ENCODE measurements at places on chromosomes 1 and 21.

GRCh38 chr1:46613661-46614603, 2.7 kb downstream of the MOB3C start:
- peak; percentile 77 for DNase-seq

DNA sequence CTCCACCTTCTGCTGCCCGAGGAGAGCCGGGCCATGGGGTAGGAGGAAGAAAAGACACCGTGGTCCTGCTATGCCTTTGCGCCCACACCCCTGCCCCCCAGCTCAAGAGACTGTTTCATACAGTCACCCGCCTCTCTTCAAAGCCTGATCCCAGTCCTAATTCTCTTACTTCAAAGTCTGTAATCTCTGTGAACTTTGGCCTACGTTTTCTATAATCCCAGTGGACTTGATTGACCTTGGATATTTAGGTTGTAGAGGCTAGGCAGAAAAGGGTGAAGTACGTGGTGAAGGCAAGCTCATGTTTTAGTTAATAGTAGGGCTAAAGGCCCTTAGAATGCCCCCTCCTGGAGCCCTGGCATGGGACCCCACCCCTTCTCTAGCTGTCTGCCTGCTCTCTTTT, 28.4 kb downstream of the VPS13D start:
- DNase-seq = no peak

DNA sequence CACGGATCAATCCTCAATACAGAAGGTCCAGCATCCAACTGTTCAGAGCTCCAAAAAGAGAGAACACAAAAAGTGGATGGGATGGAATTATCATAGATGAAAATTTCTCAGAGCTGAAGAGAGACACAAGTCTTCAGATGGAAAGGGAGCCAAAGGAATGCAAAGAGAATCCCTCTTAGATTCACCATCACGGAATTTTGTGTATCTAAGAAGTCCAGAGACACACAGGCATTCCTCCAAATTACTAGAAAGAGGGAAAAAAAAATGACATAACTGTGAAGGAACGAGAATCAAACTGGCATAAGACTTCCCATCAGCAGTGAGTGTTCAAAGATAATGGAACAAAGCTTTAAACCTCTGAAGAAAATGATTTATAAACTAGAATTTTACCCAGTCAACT, 101.2 kb downstream of the ZSCAN20 start:
- no peak for DNase-seq

- no peak for DNase-seq
Observed at GRCh38 chr1:118144684-118145083, 40.3 kb downstream of the SPAG17 start.

GRCh38 chr1:31583082-31583994, 7.0 kb downstream of the TINAGL1 start:
- no peak for DNase-seq

DNA sequence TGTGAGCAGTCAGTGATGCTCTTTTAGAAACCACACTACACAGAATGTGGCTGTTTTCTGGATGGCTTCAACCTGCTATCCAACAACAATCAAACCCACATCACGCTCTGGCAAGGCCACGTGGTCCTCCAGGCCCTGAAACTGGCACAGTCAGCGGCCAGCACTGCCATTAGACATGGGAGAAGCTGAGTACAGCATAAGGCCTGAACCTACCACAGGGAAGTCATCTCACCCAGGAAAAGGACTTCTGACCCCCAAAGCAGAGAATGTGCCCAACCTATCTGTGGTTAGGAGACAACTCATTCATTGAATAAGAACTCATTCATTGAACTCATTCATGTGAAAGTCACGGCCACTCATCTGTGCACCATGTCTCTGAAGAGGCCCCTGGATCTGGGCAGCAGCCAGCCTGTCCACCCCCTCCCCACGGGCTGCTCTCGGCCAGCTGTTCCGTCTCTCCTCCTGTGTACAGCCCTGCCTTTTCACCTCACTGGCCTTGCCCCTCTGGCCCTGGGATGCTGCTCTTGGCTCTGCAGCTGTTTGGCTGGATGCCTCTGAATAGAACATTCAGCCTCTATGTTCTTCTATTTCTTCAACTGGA, 41.1 kb downstream of the C1orf198 start:
- no peak for DNase-seq

Data from AG08395 (cell line).